ENCODE measurements at places on chromosomes 5 and 9. TPM values are rescaled to one million over a fixed set of nuclear protein-coding genes. Genes with fewer than 3 reads are reported as not detected.

DNA sequence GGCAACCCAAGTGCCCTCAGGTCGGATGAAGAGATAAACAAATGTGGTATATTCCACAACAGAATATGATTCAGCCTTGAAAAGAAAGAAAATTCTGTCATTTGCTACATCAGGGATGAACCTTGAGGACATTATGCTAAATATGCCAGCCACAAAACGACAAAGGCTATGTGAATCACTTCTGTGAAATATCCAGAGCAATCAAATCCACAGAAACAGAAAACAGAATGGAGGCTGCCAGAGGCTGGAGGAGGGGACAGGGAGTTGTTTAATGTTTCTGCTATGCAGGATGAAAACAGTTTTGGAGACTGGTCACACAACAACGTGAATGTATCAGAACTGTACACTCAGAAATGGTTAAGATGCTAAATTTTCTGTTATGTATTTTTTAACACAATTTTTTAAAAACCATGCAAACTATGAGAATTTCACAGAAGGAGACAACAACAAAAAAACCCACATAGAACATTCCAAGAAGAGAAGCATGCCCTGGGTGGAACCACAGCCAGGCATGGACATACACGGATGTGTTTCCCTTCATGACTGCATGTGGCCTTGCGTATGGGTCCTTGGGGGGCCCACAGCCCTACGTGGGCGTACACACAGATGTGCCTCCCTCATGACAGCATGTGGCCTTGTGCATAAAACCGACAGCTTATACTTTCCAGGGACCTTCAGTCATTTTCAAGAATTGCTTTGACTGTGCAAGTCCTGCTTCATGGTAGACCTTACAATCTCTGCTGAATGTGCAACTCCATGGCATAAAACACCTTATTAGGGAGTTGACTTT is 146.7 kb downstream of the ROR2 start:
- H3K4me3 ChIP-seq: no peak overlapping the region
- no peaks in the 10 kb centered on the region for H3K36me3 ChIP-seq
- H3K27ac ChIP-seq: no peak overlapping the region
- peaks cover 5% of the 10 kb centered on the region for H3K4me1 ChIP-seq
- no peaks in the 10 kb centered on the region for H3K27me3 ChIP-seq

DNA sequence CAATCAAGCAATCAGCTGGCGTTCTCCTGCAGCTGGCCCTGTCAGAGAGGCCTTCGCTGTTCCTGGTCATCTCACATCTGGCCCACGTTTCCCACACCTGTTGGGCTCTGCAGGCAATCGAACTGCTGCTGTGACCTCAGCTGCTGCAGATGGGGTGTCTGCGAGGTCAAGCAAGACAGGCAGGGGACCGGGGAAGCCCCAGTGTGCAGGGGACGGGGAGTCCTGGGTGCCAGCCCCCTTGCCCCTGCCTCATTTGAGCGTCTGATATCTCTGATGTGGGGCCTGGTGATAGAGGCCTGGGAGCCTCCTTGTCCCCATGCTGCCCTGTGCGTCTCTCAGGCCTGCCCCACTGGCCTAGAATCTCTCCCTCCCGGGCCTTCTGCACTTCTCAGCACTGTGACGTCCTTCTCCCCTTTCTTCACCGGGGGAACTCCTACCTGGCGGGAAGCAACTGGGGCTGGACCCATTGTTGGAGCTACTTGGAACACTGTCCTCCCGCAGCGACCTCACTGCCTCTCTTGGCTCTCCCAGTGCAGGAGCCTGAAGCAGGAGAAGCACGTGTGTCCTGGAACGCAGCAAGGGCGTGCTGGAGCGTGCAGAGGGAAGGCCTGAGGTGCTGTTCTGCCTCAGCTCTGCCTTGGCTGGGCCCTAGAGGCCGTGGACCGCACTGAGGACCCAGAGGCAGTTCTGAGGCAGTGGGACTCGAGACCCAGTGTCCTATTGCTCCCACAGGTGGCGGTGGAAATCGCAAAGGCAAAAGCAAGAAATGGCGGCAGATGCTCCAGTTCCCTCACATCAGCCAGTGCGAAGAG is 3.9 kb downstream of the GRK6 start:
- peaks cover 52% of the 10 kb centered on the region for H3K4me1 ChIP-seq
- peak overlapping the region; percentile 83 for H3K4me3 ChIP-seq
- peaks cover 29% of the 10 kb centered on the region for H3K36me3 ChIP-seq
- peak overlapping the region; percentile 94 for H3K27ac ChIP-seq
- no peaks in the 10 kb centered on the region for H3K27me3 ChIP-seq

YTHDC2 gene
- 25.8 TPM for total RNA-seq

DNA sequence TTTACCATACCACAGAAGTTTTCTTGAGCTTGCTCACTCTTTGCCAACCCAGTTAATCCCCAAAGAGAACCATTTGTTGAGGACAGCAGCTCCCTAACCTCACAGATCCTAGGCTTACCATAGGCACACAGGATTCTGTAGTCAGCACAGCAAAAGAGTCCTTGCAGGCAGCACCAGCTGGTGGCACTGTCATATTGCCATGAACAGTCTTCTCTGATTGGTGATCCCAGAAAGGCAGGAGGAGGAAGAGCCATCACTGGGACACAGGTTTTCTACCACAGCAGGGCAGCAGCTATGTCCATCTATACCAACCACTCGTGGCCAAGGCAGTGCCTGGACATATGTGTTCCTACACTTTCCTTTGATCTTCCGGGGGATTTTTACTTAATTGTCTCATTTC is 297.1 kb upstream of the CD180 start:
- no peak overlapping the region for H3K27ac ChIP-seq
- H3K4me1 ChIP-seq: no peaks in the 10 kb centered on the region
- no peaks in the 10 kb centered on the region for H3K27me3 ChIP-seq
- no peak overlapping the region for H3K4me3 ChIP-seq

TEX48 gene
- total RNA-seq: not detected

CAPSL gene
- total RNA-seq: not detected

AGXT2 gene
- not detected for total RNA-seq

ITK gene
- 0.80 TPM for total RNA-seq

DNA sequence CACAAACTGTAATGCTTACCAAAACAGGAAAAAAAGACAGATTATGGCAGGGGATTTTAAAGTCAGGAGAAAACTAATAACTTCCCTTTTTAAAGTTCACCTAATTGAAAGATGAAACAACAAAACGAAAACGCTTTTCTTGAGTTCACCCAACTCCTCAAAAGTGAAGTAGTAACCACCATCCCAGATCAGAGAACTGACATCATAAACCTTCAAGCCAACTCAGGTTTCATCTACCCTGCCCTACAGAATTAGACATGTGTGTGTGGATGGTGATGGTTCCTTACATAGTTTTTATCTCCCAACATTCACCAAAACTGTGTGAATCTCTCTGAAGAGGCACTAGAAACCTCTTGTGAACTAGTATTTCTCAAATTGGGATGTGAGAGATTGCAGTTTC is 195.2 kb upstream of the PTGER4 start:
- no peaks in the 10 kb centered on the region for H3K27me3 ChIP-seq
- DNase-seq: peak; percentile 60
- H3K4me3 ChIP-seq: 0 out of 2 replicates have a peak overlapping the region, but pooled peaks have one; percentile 18
- peaks cover 38% of the 10 kb centered on the region for H3K4me1 ChIP-seq
- H3K27ac ChIP-seq: peak overlapping the region; percentile 67
- no peaks in the 10 kb centered on the region for H3K36me3 ChIP-seq

DNA sequence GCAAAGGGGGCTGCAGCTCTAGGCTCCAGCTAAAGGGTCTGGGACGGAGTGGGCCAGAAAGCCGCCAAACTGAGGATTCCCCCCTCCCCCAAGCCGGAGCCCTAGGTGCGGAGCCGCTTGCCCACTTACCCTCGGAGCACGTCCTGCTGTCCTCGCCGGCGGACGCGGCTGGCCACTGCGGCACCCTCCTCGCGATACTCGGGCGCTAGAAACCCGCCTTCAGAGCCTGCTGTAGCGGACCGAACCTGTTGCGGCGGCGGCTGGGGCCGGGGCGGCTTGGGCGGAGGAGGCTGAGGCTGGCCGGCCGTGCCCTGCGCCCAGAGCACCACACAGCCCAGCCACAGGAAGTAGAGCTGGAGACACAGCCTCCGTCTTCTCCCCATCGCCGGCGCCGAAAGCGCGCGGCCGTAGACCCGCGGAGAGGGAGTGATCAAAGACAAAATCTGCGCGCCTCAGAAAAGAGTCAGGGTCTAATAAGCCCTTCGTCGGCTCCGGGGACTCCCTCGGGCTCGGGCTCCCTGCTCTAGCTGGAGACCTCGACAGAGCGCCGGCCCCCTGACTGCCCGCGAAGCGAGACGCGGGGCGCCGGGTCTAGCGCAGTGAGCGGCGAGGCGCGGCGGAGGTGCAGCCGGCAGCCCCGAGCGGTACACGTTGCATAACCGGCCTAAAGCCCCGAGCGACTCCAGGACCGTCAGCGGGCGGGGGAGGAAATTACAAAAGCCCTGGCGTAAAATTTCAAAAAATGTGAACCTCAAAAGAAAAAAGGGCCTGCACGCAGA is 635 bp downstream of the FBN2 start:
- DNase-seq: no peak
- no peaks in the 10 kb centered on the region for H3K4me1 ChIP-seq
- H3K4me3 ChIP-seq: no peak overlapping the region
- H3K27me3 ChIP-seq: peaks cover 2% of the 10 kb centered on the region

Measured in GM12878 (cell line).